ENCODE measurements at places on chromosomes 5 and 9. TPM values are rescaled to one million over a fixed set of nuclear protein-coding genes. Genes with fewer than 3 reads are reported as not detected.

Gene TPM2
- 0.22 TPM for polyA plus RNA-seq

Gene LHX2
- polyA plus RNA-seq = not detected

Gene F2RL2
- polyA plus RNA-seq = 0.49 TPM

Gene ADAMTS2
- not detected for polyA plus RNA-seq

DNA sequence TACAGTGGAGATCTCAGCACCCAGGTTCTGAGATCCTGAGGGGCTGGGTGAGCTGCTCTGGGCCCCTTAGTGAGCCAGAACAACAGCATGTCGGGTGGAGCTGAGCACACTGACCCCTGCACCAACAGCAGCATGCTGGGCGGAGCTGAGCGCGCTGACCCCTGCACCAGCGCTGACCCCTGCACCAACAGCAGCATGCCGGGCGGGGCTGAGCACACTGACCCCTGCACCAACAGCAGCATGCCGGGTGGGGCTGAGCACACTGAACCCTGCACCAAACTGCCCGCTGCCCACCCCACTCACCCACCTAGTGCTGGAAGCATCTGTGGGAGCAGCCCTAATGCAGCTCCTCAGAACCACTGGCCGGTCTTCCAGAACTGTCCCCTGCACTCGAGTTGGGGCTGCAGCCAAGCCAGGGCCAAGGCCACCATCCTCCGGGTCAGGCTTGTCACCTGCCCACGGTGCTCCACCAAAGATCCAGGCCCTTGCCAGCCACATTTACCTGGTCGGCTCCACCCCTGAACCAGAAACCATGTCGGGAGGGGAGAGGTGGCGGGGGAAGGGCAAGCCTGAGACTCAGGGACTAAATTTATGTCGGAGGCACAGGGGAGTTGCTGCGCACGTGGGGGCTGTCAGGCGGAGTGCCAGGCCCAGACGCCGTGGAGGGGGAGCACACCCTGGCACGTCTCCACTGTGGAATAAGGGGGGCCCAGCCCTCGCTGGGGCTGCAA, 80.3 kb downstream of the ADAMTS2 start:
- no peak overlapping the region for H3K4me3 ChIP-seq
- no peaks in the 10 kb centered on the region for H3K4me1 ChIP-seq
- H3K27ac ChIP-seq = no peak overlapping the region
- H3K27me3 ChIP-seq = no peaks in the 10 kb centered on the region
- peak; percentile 36 for DNase-seq

GRCh38 chr9:33168941-33169544, 1.9 kb upstream of the B4GALT1 start:
- H3K27me3 ChIP-seq = no peaks in the 10 kb centered on the region
- no peaks in the 10 kb centered on the region for H3K36me3 ChIP-seq
- no peak overlapping the region for H3K27ac ChIP-seq

- no peak overlapping the region for H3K27ac ChIP-seq
- no peaks in the 10 kb centered on the region for H3K27me3 ChIP-seq
- DNase-seq = no peak
- H3K4me3 ChIP-seq = no peak overlapping the region
- H3K4me1 ChIP-seq = no peaks in the 10 kb centered on the region
- no peaks in the 10 kb centered on the region for H3K36me3 ChIP-seq
Observed at GRCh38 chr5:30734118-30734517, 459.4 kb upstream of the CDH6 start.

GRCh38 chr5:98905857-98906688, 22.7 kb downstream of the CHD1 start:
- H3K4me1 ChIP-seq = peaks cover 6% of the 10 kb centered on the region
- no peak overlapping the region for H3K27ac ChIP-seq
- H3K36me3 ChIP-seq = peaks cover 31% of the 10 kb centered on the region
- no peak for DNase-seq
- no peak overlapping the region for H3K4me3 ChIP-seq

DNA sequence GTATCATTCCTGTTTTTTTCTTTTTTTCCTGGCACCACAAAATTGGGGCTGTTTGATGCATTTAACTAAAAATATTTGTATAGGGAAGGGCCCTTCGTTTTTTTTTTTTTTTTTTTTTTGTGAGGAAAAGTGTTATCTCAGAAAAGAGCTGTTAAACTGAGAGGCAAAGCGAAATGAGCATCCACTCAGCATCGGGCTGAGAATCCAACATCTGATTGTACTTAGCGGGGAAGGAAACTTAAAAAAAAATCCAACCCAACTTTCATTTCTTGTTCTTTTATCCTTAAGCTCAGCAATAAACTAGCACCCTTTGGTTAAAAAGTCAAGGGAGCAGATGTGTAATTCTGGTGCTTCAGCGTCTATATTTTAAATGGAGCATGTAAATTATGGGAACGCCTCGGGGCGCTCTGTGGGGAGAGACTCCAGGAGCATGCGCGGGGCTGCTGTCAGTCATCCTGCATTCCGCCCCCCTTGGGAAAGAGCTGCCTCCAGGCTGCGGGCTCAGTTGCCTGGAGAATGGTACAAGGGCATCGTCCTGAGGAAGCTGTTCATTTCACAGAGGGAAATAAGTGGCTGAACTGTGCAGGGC, 33.3 kb downstream of the DMRT2 start:
- no peak overlapping the region for H3K4me3 ChIP-seq
- H3K27ac ChIP-seq = no peak overlapping the region
- H3K4me1 ChIP-seq = no peaks in the 10 kb centered on the region
- no peak for DNase-seq

DNA sequence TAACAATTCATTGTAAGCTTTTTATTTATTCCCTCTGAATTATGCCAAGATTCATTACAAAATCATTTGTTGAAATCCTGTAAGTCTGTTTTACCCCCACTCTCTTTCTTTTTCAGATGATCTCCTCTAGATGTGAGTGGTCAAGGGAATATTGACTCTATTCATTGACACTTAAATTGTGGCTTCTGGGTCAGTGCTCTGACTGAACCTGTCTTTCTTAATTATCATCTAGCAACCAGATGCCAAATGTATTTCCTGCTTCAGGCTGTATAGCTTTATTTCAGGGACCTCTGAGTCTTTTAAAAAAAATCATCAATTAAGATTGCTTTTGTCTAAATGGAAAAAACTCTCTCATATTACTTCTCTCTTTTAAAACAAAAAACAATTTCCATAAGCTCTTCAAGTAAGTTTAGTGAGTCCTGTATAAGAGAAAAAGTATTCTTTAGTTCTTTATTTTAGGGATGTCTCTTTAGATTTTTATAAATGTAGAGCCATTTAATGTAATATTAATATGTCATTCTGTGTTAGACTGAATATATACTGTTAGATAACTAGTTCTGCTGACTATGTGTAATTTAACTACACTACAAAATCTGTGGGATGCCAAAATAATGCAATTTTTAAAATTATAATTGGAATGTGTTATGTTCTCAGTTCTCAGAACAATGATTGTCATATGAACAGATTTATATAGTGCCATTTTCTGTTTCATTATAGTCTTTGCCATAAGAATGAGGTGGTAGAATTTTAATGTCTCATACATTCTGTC, 645.8 kb upstream of the EDIL3 start:
- H3K36me3 ChIP-seq = no peaks in the 10 kb centered on the region
- no peak overlapping the region for H3K4me3 ChIP-seq
- H3K4me1 ChIP-seq = no peaks in the 10 kb centered on the region
- H3K27ac ChIP-seq = no peak overlapping the region

DNA sequence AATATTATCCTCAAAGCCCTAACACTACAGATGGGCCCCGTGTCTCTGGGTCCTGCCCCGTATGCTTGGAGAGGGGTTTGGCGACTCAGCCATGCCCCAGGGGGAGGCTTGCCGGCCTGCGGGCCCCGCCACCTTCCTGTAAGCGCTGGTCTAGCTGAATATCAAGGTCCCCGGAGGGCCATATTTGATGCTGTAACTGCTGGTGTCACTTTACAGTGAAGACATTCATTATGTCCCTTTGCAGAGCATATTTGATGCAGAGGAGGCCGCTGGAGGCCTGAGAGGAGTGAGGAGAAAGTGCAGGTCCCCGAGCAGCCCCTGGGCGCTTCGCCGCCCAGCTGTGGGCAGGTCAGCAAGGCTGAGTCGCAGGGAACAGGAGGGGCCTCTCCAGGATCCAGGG, 16.8 kb downstream of the IRX4 start:
- H3K27me3 ChIP-seq = peaks cover 9% of the 10 kb centered on the region
- no peaks in the 10 kb centered on the region for H3K4me1 ChIP-seq
- no peaks in the 10 kb centered on the region for H3K36me3 ChIP-seq
- no peak overlapping the region for H3K4me3 ChIP-seq
- DNase-seq = no peak
- no peak overlapping the region for H3K27ac ChIP-seq

All from CD8-positive, alpha-beta memory T cell (primary cell).